ENCODE measurements at places on chromosomes 13 and 19. TPM values are rescaled to one million over a fixed set of nuclear protein-coding genes. Genes with fewer than 3 reads are reported as not detected.
A peak's percentile ranks its signal among the peaks of the same experiment; 100 is the strongest.

DNA sequence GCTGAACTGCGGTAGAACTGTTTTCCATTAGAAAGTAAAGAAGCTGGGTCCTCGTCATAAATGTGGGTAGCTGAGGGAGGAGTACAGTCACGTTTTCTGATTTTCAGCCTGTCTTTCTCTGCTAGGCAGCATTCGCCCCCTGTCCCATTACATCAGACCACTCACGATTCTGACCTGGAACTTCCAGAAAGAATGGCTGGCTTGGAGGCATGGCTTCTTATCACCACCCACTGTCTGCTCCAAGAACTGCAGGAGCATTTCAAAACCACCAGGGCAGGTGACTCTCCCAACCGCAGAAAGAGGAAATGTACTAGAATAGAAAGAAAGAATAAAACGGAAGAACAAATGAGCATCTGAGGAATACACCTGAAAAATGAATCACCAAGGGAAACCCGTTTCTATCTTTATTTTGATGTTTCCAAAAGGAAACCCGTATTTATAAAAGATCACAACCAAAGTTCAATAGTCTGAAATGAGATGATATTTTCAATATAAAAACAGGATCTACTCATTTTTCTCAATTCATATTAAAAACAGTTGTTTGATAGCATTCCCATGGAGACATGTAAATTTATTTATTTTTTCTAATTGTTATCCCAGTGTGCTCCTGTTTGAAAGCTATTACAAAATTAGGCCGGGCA, 22.1 kb upstream of the POMP start:
- H3K27me3 ChIP-seq = no peaks in the 10 kb centered on the region
- peaks cover 25% of the 10 kb centered on the region for H3K4me1 ChIP-seq
- no peak for DNase-seq
- no peaks in the 10 kb centered on the region for H3K36me3 ChIP-seq
- H3K4me3 ChIP-seq = peak overlapping the region; percentile 36
- no peak overlapping the region for H3K27ac ChIP-seq

DNA sequence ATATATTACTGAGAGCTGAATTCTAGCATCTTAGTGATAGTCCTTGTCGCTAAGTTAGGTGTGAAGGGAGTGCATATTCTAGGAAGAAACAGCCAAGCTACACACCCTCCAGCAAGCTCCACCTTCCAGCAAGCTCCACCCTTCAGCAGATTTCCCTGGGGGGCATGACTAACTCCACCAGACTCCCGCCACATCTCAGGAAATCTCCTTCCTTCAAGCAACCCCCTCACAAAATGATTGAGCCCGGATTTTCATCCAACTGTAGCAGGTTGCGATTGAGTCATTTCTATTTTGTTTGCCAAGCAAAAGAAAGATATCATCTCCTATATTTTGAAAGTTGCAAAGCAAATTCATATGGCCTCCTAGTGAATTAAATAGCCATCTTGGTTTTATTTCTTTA, 162.1 kb upstream of the TMTC4 start:
- H3K4me1 ChIP-seq = peaks cover 6% of the 10 kb centered on the region
- no peak overlapping the region for H3K27ac ChIP-seq
- no peak overlapping the region for H3K4me3 ChIP-seq
- no peak for DNase-seq
- no peaks in the 10 kb centered on the region for H3K27me3 ChIP-seq

Gene KLK13
- total RNA-seq = not detected

Gene ZNF541
- not detected for total RNA-seq

DNA sequence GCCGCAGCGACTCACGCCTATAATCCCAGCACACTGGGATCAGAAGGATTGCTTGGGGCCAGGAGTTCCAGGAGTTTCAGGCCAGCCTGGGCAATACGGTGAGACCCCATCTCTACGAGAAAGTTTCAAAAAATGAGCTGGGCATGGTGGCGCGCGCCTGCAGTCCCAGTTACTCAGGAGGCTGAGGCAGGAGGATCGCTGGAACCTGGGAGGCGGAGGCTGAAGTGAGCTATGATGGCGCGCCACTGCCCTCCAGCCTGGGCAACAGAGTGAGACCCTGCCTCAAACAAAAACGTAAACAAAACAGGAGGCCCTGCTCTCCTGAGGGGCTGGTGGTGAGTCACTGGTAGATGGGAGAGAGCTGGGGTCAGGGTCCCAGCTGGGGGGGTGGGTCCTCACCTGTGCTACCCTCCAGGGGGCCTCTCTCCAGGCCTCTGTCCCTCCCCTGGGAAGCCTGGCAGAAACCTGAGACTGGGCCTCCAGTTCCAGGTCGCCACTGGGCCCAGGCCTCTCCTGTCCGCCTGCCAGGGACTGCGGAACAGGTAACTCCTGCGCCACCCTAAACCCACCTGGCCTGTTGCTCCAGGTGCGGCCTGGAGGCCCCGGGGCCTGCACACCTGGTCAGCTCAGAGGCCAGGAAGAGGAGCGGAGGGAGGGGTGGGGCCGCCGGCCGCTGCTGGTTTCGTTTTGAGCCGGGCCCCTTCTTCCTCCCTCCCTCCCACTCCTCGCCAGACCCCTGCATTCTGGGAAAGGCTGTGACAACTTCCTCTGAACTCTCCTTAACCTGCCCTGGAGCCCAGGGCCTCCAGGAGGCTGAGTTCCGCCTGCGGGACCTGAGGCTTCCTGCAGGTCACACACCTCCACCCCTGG, 17.2 kb upstream of the ZBTB7A start:
- no peak overlapping the region for H3K27ac ChIP-seq
- no peaks in the 10 kb centered on the region for H3K36me3 ChIP-seq
- no peak overlapping the region for H3K4me3 ChIP-seq
- no peaks in the 10 kb centered on the region for H3K27me3 ChIP-seq
- no peak for DNase-seq

Gene NLRP11
- not detected for total RNA-seq
